ENCODE measurements at places on chromosomes 7 and 10.

GRCh38 chr10:74652664-74653063 is 173.7 kb upstream of the KAT6B start:
- no peak for ATAC-seq

- ATAC-seq = peak; percentile 4
These were observed 180.8 kb downstream of the ARID5B start for GRCh38 chr10:62082271-62082656.

- ATAC-seq = no peak
These were observed 146.8 kb downstream of the SPAG6 start for GRCh38 chr10:22491931-22492615.

- no peak for ATAC-seq
These were observed 524.4 kb downstream of the SUGCT start for GRCh38 chr7:40659231-40659630.

DNA sequence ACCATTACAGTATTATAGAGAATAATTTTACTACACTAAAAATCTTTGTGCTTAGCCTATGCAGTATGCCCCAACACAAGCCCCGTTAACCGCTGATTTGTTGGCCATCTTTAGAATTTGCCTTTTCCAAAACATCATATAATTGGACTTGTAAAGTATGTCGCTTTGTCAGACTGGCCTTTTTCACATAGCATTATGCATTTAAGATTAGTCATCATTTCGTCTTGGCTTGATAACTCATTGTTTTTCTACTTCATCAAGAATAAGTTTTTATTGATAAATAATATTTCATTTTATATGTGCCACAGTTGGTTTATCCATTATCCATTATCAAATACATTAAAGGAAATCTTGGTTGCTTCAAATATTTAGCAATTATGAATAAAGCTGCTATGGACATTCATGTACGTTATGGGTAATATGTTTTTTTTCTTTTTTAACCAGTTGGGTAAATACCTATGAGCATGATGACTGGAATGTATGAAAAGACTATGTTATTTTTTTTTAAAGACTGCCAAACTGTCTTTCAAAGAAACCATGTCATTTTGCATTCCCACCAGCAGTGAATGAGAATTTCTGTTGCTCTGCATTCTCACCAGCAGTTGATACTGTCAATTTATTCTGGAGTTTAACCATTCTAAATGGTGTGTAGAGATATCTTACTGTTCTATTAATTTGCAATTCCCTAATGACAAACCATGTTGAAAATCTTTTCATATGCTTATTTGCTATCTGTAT is 273.1 kb upstream of the KCND2 start:
- ATAC-seq = no peak

- no peak for ATAC-seq
These were observed 112.1 kb upstream of the CDK1 start for GRCh38 chr10:60666221-60666620.

- no peak for ATAC-seq
These were observed 84.4 kb downstream of the DNAJC1 start for GRCh38 chr10:21919117-21919516.

- no peak for ATAC-seq
These were observed 44.9 kb upstream of the KCNMA1 start for GRCh38 chr10:77682393-77683087.

GRCh38 chr7:50092579-50093491 is at the start of gene ZPBP:
TSS of gene ZPBP (minus strand) at chr7:50093246. CDS start at chr7:50093194, 52 bp downstream.
- peak; percentile 48 for ATAC-seq

All from SK-N-SH treated with all-trans-retinoic acid at 6 μM for 48 hours (cell line).